Right ventricle myocardium inferior (tissue), 1 donor: ENCODE measurements at places on chromosomes 13 and 19. TPM values are rescaled to one million over a fixed set of nuclear protein-coding genes. Genes with fewer than 3 reads are reported as not detected.

DNA sequence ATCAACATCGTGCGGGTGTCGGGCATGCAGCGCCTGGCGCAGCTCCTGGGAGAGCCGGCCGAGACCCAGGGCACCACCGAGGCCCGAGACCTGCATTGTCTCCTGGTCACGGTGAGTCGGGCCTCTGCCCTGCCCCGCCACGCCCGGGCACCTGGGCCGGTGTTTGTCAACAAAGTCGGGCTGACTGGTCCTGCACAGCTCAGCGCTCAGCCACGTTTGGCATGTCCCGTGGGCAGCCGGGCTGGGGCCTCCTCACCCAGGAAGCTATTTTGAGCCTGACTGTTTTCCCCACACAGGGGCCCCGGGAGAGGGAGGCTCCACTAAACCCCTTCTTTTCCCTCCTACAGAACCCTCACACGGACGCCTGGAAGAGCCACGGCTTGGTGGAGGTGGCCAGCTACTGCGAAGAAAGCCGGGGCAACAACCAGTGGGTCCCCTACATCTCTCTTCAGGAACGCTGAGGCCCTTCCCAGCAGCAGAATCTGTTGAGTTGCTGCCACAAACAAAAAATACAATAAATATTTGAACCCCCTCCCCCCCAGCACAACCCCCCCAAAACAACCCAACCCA, 1.3 kb downstream of the GADD45B start:
- DNase-seq, result no peak

GRCh38 chr13:112845511-112846144, 123.4 kb upstream of the MCF2L start:
- no peak for DNase-seq

DNA sequence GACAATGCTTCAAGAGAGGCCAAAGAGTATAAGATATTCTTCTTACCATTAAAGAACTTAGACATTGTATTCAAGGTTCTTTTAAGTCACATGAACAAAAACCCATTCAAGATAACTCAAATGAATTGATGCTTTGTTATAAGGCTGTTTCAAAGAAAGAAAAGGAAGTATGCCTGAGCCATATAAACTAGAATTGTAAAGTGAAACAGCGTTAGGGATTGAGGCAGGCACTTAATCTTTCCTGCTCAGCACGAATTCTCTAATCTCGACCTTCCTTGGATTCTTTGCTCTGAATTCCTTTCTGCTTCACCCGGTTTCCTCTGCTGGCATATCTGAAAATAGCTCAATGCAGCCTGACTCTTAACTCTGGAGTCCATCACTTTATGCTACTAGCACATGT, 595.4 kb downstream of the DIAPH3 start:
- no peak for DNase-seq

- DNase-seq, result no peak
Observed at GRCh38 chr13:50730496-50731351, 112.8 kb downstream of the DLEU7 start.

DNA sequence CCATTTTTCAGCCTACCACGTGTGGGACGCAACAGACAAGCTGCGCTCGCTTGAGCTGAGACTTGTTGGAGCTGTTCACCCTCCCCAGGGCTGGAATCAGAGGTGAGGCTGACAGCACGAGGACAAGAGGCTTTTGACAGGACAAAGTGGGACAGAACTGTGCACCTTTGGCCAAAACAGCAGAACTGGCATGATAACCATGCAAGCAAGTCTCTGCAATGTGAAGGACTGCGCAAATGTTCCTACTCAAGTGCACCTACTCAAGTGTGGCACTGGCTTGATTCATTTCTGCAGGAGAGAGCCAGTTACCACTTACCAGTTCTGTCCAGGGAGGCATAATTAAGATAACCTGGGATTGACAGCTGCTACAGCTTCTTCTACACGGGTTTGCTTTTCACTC, 62.2 kb upstream of the TM9SF2 start:
- DNase-seq, result no peak

DNA sequence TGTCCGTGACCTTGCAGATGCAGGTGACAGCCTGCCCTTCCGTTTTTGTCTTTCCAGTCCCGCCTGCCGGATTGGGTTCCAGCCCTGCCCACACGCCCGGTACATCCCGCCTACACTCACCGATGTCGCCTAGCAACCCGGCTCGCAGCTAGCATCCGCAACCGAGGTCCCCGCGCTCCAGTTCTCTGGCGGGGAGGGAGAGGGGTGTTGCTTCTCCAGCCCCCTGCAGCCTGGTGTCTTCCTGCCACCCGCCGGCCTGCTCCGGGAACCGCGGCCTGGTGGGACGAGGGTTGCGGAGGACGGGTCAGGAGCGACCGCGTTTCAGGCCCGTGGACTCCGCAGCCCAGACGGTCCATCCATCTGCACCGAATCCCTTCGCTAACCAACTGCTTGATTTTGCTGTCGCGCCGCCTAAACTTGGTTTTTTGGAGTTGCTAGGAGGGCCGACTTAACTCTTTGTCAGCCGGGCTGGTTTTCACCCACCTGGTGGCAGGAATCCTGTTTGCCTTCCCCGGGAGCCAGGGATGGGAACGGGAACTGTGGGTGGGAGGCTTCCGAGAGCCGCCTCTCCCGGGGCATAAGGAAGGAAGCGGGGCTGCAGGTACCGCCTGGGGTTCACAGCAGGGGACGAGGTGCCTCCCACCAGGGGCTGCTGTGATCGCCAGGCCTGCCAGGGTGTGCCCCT, 15.4 kb upstream of the MATK start:
- peak; percentile 23 for DNase-seq

- no peak for DNase-seq
Observed at GRCh38 chr19:36686365-36687213, 823 bp upstream of the ZNF567 start.

DNA sequence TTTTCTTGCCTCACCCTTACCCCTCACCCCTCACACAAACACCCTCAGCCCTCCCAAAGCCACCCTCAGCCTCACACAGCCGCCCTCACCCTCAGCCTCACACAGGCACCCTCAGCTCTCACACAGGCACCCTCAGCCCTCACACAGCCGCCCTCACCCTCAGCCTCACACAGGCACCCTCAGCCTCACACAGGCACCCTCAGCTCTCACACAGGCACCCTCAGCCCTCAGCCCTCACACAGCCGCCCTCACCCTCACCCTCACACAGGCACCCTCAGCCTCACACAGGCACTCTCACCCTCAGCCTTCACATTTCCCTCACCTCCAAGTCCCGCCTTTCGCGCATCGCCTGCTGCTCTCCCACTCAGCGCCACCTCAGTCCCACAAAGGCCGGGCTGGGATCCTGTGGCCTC, 287 bp upstream of the ZSCAN22 start:
- DNase-seq, result no peak

GRCh38 chr19:38374332-38375097, at the start of gene PSMD8:
Gene PSMD8, plus strand, starts transcription at chr19:38374571. Its CDS starts 31 bp downstream, at chr19:38374602.
- peak; percentile 100 for DNase-seq

GRCh38 chr19:17335575-17335974, 920 bp upstream of the ANO8 start:
- no peak for DNase-seq

The ZNF490 gene
- 5.1 TPM for total RNA-seq

The SIGLECL1 gene
- not detected for total RNA-seq

The RDH8 gene
- not detected for total RNA-seq

The C3 gene
- total RNA-seq, result 482 TPM

The NLRP7 gene
- total RNA-seq, result not detected
